ENCODE measurements at places on chromosomes 3 and 15. TPM values are rescaled to one million over a fixed set of nuclear protein-coding genes. Genes with fewer than 3 reads are reported as not detected.

DNA sequence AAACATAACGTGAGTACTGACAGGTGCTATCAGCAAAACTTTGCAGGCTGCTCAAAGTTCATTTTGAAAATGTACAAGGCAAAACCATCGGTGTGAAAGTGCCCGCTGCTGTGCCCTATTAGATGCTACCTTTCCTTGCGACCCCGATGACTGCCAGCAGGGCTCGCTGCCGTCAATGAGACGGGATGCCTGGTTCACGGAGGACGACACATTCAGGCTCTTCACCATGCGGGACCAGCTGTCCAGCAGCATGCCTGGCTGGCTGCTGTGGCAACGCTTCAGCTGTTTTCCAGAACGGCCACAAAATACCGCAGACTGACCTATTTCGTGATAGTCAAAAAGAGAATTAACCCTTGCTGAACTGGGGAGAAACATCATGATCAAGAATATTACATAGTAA, 92.7 kb upstream of the OCA2 start:
- no peak for DNase-seq
- H3K27me3 ChIP-seq, result no peaks in the 10 kb centered on the region
- H3K4me1 ChIP-seq, result no peaks in the 10 kb centered on the region
- no peak overlapping the region for H3K27ac ChIP-seq
- no peak overlapping the region for H3K4me3 ChIP-seq

DNA sequence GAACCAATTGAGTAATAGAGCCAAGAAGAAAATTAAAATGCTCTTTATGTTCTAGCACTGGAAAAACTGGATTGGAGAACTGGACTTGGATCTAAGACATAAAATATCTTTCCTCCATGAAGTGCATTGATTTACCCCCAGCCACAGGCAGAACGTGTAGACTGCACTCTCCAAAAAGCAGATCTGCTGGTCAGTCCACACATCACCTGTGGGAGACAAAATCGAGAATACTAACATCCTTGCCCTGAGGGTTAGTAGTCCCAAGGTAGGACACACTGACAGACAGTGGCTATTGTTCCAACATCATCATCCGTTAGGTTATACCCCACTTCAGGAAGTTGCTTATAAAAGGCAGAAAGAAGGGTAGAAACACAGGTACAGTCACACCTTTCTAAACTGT, 257.1 kb upstream of the STT3B start:
- no peaks in the 10 kb centered on the region for H3K27me3 ChIP-seq
- no peaks in the 10 kb centered on the region for H3K36me3 ChIP-seq
- H3K4me3 ChIP-seq, result no peak overlapping the region
- no peak overlapping the region for H3K27ac ChIP-seq
- H3K4me1 ChIP-seq, result peaks cover 14% of the 10 kb centered on the region

GRCh38 chr15:52217186-52217585, 26.0 kb upstream of the GNB5 start:
- no peaks in the 10 kb centered on the region for H3K36me3 ChIP-seq
- DNase-seq, result peak; percentile 59
- no peaks in the 10 kb centered on the region for H3K27me3 ChIP-seq
- H3K27ac ChIP-seq, result no peak overlapping the region

GRCh38 chr3:138461896-138462295, 27.5 kb downstream of the ESYT3 start:
- peaks cover 5% of the 10 kb centered on the region for H3K27me3 ChIP-seq
- no peaks in the 10 kb centered on the region for H3K4me1 ChIP-seq
- no peak overlapping the region for H3K4me3 ChIP-seq
- no peak for DNase-seq
- H3K27ac ChIP-seq, result no peak overlapping the region

Gene BCL6
- total RNA-seq, result 52.8 TPM

Gene AADAC
- total RNA-seq, result not detected

Data from activated CD4-positive, alpha-beta T cell treated with anti-CD3 and anti-CD28 coated beads for 36 hours (primary cell).